Muscle of arm (tissue), 14 donors: ENCODE measurements at places on chromosomes 2 and 18. TPM values are rescaled to one million over a fixed set of nuclear protein-coding genes. Genes with fewer than 3 reads are reported as not detected.

DNA sequence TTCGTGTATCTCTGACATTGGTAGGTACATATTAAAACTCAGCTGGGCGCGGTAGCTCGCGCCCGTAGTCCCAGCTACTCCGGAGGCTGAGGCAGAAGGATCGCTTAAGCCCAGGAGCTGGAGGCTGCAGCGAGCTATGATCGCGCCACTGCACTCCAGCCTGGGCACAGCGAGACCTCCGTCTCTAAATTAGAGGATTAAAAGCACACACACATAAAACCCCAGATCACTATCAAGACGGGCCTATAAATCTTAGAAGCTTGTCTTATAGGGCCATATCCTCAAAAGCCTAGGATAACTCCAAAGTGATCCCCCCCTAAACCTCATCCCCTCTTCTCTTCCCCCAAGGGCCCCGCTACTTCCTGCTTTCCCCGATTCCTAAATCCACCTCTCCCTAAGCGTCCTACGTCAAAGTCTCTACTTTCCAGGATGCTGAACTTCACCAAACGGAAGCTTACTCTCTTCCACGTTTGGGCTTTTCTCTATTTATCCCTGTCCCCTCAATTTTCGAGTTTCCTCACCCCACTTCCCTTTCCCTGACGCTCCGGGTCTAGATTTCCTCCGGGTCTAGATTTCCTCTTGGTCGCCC, 707 bp downstream of the KRCC1 start:
- DNase-seq: peak; percentile 53

DNA sequence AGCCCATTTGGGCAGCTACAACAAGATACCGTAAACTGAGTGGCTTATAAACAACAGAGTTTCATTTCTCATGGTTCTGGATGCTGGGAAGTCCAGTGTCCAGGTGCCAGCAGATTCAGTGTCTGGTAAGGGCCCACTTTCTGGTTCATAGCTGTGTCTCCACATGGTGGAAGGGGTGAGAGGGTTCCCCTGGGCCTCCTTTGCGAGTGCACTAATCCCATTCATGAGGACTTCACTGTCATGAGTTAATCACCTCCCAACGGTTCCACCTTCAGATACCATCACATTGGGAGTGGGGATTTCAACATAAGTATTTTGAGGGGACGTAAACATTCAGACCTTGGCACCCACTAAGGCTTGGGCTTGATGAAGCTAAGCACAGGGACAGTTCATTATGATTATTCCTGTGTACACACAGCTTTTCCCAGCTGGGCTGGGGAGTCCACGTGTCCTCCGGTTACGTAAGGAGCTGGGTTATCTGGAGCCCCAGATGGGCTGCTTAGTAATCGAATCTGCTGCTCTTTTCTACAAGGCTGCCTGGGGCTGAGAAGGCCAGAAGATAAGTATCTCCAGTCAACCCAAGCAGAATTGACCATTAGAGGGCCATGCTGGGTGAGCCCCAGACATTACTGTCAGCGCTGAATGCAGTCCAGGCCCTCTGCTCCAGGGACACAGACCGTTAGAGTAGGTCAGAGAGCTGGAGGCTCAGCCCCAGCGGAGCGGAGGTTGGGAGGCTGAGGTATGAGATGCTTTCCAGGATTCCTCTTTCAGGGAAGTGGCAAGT, 42.7 kb downstream of the EPAS1 start:
- no peak for DNase-seq

- no peak for DNase-seq
These were observed 87.2 kb downstream of the EPAS1 start for GRCh38 chr2:46384457-46384815.

- DNase-seq: no peak
These were observed 91.5 kb downstream of the SETBP1 start for GRCh38 chr18:44771956-44772917.

DNA sequence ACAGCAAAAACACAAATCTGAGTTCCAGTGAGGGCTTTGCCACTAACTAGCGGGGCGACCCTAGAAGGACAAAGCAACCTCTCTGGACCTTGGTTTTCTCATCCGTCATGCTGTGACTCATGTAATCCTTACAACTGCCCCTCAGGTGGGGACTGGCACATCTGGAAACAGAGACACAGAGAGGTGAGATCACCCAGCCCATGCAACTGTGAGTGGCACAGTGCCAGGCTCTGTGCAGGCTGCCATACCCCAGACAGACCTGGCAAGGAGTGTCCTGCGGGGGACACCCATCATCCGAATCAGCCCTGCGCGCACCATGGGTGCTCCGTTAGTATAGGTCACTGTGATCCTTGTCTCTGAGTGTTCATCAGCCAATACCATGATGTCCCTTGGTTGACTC, 198.3 kb downstream of the SMAD7 start:
- DNase-seq: no peak

DNA sequence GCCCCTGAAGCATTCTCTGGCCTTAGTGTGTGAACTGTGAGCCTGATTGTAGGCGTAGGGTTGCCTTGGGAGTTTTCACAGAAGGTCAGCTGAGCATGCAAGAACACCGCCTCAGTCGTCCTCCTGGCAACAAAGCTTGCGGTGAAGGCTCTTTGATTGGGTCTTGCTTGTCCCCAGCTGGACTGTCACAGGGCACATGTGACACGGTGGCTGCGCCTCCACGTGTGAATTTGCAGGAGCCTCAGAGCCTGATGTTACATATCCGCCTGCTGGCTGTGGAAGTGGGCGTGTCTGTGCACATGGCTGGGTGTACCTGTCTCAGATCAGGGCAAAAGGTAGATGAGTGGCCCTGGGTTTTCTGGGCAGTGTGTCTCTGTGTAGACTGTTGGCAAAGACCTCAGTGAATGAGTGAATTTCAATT, 228.7 kb downstream of the HAUS1 start:
- no peak for DNase-seq

- DNase-seq: no peak
These were observed 246.4 kb upstream of the PXDN start for GRCh38 chr2:1990724-1991123.

DNA sequence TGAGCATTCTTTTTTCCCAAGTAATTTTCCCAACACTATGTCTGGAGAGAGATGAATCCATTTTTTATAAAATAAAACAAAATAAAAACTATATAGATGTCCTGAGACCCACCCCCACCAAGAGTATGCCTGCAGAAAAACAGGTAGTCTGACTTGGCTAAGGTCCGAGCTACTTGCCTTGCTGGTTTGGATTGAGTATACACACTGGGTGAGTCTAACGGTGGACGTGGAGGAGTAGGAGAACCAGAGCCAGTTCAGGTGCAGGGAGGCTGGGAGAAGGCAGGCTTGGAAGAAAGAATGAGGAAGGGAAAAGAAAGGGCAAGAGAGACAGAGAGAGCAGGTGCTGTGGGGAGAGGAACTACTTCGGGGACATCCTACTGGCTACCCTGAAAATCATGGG, 21.3 kb upstream of the AFTPH start:
- DNase-seq: no peak

DNA sequence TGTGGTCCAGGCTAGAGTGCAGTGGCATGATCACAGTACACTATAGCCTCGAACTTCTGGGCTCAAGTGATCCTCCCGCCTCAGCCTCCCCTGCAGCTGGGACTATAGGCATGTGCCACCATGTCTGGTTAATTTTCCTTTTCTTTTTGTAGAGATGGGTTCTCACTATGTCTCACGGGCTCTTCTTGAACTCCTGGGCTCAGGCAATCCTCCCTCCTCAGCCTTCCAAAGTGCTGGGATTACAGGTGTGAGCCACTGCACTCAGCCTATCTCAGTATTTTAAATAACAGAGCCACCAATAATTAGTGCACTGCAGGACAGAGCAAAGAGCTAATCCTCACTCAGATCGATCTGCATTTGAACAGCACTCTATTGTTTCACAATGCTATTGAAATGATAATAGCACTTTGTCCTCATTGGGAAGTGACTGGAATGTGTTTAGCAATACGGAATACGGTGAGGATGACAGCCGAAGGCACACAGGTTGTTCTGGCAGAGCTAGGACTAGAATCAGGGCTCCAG, 335.9 kb downstream of the DLGAP1 start:
- no peak for DNase-seq

GRCh38 chr2:75533135-75533534, 27.6 kb downstream of the EVA1A start:
- no peak for DNase-seq

DNA sequence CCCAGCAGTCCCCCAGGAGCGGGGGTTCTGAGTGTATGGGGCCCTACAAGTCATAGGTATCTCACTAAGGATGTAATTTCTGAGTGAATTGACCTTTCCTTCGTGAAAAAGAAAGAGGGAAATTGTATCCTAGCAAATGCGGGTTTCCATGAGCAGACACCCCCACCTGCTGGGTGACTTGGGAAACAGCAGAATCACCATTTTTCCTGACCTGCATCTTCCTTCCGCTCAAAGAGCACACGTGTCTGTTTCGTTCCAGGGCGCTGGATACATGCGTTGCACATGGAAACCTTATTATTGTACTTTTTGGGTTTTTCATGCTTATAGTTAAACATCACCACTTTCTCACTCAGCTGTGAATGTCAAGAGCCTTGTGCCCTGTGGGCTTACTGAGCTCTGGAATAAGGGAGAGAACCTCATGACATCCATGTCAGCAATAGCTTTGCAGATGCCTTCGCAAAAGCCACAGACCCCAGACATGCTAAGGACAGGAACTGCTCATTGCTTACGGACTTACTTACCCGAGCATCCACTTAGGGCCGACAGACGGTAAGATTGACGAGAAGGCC, 132.8 kb downstream of the TPO start:
- peak; percentile 59 for DNase-seq

GRCh38 chr2:121873864-121874263, 118.4 kb downstream of the TSN start:
- no peak for DNase-seq

- no peak for DNase-seq
These were observed 62.1 kb downstream of the CTAGE1 start for GRCh38 chr18:22355598-22355997.

GRCh38 chr2:7919510-7919909, 762.3 kb upstream of the ID2 start:
- no peak for DNase-seq

DNA sequence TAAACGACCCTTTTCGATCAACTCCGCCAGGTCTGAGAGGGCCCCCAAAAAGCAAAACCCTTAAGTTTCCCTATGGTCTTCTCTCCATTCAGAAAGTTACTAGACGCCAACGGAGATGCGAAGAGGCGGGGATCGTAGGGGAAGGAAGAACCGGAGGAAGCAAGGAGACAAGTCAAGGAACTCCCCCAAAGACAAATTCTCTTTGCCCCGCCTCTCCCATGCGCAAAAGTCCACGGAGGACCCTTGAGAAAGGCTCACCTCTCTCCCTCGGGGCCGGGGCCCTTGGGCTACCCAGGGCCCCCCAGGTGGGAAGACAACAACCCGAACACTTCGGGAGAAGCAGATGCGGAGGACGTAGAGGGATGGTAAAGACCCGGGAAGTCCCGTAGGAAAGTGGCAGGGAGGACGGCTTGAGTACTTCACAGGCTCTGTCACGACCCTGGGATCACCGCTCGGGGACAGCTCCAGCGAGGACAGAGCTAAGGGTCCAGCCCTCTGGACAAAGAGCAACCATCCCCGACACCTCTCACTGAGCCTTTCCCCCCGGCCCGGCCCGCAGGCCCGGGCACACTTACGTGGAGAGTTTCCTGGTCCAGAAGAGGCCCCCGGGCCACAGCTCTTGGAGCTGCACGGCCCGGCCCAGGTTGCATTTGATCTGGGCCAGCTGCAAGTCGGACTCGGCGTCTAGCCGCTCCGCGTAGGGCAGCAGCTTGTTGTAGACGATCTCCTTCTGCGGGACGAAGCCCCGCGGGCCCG, 647 bp downstream of the PSME4 start:
- DNase-seq: peak; percentile 54

The SERPINB12 gene
- not detected for polyA plus RNA-seq

The AFG3L2 gene
- polyA plus RNA-seq: 33.7 TPM

The ATP6V1B1 gene
- polyA plus RNA-seq: 0.71 TPM

The GREB1 gene
- polyA plus RNA-seq: 12.7 TPM

The SH2D6 gene
- 0.64 TPM for polyA plus RNA-seq

The GALR1 gene
- 0.06 TPM for polyA plus RNA-seq

The SLC9A4 gene
- polyA plus RNA-seq: not detected

The PPP1R1C gene
- polyA plus RNA-seq: 0.75 TPM

The TUBA3E gene
- 0.25 TPM for polyA plus RNA-seq

The TPO gene
- 0.21 TPM for polyA plus RNA-seq
